Peyer's patch (tissue), 4 donors: ENCODE measurements at places on chromosomes 1 and 21. TPM values are rescaled to one million over a fixed set of nuclear protein-coding genes. Genes with fewer than 3 reads are reported as not detected.

DNA sequence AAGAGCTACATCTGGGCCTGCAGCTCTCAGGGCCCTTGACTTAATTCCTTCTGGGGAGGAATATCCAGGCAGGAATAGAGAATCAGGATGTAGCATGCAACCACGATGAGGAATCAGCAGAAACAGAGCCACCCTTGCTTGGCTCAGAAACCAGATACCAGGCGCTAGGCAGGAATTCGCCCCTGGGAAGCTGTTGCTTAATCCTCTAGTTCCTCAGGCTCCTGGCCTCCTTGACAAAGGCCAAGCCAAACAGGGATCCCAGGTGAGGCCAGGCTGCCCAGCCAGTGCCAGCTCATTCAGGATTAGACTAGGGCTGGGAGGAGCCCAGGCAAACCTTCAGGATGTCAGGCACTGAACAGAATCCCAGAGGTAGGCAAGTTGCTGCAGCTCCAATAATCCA lies 48.2 kb upstream of the IRF2BP2 start:
- peaks cover 11% of the 10 kb centered on the region for H3K4me1 ChIP-seq
- no peak overlapping the region for H3K27ac ChIP-seq
- no peaks in the 10 kb centered on the region for H3K27me3 ChIP-seq
- no peaks in the 10 kb centered on the region for H3K36me3 ChIP-seq
- no peak for DNase-seq

DNA sequence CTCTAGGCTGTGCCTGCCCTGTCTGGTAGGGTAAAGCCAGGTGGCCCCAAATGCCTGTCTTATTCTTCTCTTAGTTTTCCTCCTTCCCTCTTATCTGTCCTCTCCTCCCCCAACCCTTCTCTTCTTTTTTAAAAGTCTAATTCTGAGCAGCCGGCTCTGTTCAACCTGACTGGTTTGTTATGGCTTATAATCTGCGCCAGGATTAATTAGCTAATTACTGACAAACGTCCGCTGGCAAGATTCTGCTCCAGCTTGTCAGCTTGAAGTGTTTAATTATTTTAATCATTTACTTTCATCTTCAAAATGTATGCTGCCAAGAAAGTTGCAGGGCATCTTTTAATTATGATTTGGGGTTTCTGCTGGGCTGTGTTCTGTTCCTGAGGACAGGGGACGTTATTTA lies 27.2 kb upstream of the PSMB2 start:
- H3K27me3 ChIP-seq, result no peaks in the 10 kb centered on the region
- no peak overlapping the region for H3K4me3 ChIP-seq
- H3K27ac ChIP-seq, result no peak overlapping the region
- no peaks in the 10 kb centered on the region for H3K4me1 ChIP-seq
- no peak for DNase-seq
- no peaks in the 10 kb centered on the region for H3K36me3 ChIP-seq

- no peak overlapping the region for H3K27ac ChIP-seq
- no peaks in the 10 kb centered on the region for H3K36me3 ChIP-seq
- H3K4me1 ChIP-seq, result no peaks in the 10 kb centered on the region
- no peak overlapping the region for H3K4me3 ChIP-seq
Observed at GRCh38 chr1:208336137-208336518, 91.9 kb upstream of the PLXNA2 start.

DNALI1 gene
- 5.6 TPM for total RNA-seq

GRCh38 chr21:31255036-31255435 lies 89.0 kb downstream of the TIAM1 start:
- no peak overlapping the region for H3K4me3 ChIP-seq
- DNase-seq, result no peak
- H3K36me3 ChIP-seq, result no peaks in the 10 kb centered on the region
- no peak overlapping the region for H3K27ac ChIP-seq
- H3K4me1 ChIP-seq, result no peaks in the 10 kb centered on the region

GRCh38 chr1:4564051-4564450 lies 90.4 kb upstream of the AJAP1 start:
- no peak for DNase-seq
- no peaks in the 10 kb centered on the region for H3K27me3 ChIP-seq
- H3K4me1 ChIP-seq, result no peaks in the 10 kb centered on the region
- no peak overlapping the region for H3K4me3 ChIP-seq
- H3K27ac ChIP-seq, result no peak overlapping the region
- H3K36me3 ChIP-seq, result no peaks in the 10 kb centered on the region

PGLYRP3 gene
- not detected for total RNA-seq

FCGR1A gene
- not detected for total RNA-seq

SLC1A7 gene
- total RNA-seq, result 4.7 TPM

GRCh38 chr1:118751166-118751565 lies 237.0 kb downstream of the TBX15 start:
- no peak overlapping the region for H3K27ac ChIP-seq
- DNase-seq, result no peak
- H3K36me3 ChIP-seq, result no peaks in the 10 kb centered on the region
